ENCODE measurements at places on chromosomes 2 and 18.

DNA sequence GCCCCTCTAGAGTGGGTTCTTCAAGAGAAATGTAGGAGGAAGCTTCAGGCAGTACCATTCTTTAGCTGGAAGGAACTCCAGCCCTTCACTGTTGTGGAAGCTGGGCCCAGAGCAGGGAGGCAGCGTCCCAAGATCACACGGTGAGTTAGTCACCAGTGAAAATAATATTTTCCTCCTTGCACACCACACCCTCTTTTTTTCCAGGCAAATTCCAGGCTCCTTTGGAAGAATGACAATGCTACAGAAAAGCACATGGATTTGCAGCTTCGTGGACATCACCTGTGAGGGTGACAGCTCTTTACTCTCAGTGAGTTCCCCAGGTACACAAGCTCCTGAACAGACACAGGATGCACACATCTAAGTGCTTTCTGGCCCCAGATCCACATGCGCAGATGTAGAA lies 157.1 kb downstream of the COL6A3 start:
- no peak for DNase-seq

DNA sequence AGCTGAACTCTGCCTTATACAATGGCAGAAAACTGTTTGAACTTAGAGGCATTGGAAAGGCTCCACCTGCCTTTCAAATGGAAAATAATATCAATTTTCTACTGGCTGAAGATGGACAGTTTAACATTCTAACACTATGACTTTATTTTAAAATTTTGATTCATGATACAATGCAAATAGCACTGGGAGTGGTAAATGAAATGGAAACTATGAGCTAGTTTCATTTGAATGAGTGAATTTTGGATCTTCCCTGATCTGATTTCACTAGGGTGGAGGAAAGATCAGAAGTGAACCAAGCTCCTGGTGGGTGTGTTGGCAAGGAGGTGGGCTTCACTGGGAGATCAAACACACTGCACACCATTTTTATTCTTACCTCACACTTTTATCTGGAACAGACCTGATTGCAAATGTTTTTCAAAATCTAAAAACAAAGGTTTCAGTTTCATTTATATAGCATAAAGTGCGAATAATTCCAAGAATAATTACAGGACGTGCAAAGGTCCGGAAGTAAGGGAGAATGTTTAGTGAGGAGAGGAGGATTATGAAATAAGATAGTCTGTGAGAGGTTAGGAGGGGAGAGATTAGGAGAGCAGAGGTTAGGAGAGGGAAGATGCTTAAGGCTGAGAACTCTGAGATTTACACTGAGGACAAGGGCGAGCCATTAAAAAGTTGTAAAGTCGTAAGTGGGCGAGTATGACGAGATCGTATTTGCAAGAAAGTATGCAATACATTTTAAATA lies 18.6 kb upstream of the MBP start:
- no peak for DNase-seq

DNA sequence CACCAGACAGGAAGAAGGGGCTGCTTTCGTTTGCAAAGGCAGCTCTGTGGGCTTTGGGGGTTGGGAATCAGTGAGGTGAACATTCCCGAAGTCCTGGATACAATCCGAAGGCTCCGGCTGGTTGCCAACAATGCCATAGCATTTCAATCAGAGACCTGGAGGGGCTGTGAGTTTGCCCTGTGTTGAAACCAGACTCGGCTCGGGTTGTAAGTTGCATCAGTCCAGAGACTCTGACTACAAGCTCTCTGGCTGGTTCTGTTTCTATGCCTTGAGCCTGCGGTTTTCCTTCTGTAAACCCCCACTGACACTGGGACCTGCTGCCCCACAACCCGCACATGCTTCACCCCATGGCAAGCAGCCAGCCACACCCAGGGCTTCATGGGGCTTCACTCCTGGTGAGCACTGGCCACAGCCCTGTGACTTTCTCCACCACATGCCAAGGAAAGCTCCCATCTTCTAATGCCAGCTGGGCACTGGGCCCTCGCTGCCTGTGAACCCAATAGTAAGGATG lies 85.7 kb upstream of the ODC1 start:
- no peak for DNase-seq

DNA sequence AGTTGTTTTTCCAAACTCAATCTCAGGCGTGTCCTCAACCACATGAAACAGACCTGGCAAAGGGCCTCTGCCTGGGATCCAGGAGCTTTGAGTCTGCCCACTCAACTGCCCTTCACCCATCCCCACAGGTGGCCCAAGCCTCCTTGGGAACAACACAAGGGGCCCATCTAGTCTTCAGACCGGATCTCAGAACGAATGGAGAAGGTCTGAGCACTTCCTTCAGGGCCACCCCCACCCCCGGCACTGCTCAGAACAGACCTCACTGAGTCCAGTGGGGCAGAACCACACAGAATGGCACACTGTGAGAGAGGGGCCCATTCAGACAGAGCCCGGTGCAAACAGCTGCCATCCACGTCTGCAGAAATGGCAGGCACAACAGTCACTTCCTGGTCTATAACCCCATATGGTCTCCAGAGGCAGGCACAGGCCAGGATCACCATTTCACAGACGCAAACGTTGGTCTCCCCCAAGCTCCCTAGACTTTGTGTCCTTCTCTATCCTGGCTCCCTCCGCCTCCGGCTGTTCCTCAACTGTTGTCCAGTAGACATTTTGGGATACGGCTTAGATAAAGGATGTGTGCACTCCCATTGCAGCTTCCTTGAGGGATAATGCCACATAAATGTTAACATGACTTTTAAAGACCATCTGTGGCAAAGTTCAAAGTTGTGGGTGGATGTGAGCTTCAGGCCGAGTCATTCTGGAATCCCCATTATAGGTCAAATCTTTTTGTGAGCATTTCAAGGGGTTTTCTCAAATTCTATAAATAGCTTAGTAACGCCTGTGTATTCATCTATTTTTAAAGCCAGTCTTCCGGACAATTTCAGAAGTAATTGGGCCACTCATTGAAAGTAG lies 149.7 kb downstream of the SMAD7 start:
- DNase-seq: no peak

DNA sequence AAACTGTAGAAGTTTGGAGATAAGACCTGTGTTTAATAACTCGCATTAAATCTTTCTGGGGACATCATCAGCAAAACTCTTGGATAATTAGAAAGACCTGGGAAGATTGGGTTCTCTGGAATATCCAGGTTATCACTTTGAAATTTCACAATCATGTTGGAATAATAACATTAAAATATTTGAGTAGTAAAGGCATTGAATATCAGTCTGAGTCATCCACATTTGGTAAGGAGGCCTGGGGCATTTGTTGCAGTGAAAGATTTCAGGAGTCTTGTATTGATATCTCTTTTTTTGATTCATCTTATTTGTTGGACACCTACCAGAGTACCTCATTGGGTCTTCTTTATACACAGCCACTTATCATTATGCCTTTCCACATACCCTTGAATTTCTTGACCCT lies 95.9 kb downstream of the EPB41L5 start:
- no peak for DNase-seq

Measured in activated CD4-positive, CD25-positive, alpha-beta regulatory T cell (primary cell).